Activated T-cell treated with anti-CD3 and anti-CD28 coated beads, Interleukin-2, amount 50 U/mL, for 48 hours (primary cell): ENCODE measurements at places on chromosomes 1 and 21.

DNA sequence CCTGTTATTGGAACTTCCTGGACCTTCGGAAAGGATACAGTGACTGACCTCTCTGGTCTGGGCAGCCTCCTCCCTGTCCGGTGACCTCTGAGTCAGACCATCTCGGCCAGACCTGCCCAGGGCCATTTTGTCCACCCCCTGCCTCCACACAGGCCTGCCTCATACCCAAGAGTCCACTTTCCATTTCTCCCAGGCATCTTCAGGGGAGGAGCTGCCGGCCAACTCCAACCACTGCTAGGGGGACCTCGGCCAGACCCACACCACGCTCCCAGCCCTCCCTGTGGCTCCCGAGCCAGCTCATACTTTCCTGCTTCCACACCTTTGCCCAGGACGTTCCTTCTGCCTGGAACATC lies 29.5 kb upstream of the RUNX3 start:
- no peak for DNase-seq

DNA sequence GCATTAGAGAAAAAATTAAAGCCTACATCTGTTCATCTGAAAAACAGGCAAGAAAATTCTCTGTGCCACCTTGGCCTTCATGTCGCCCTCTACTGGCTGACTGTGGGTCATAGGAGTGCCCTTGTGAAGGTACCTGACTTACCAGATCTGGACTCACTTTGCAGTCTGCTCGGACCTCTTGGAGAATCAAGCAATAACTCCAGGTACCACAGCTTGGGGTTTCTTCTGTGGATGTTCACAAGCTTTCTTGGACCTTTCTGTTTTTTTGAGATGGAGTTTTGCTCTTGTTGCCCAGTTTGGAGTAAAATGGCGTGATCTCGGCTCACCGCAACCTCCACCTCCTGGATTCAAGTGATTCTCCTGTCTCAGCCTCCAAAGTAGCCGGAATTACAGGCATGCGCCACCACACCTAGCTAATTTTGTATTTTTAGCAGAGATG lies 2.4 kb upstream of the PRAMEF18 start:
- DNase-seq = peak; percentile 40

- no peak for DNase-seq
Measured at GRCh38 chr21:16159213-16159970, 429.6 kb downstream of the USP25 start.

- DNase-seq = no peak
Measured at GRCh38 chr1:205826995-205827394, 14.0 kb upstream of the SLC41A1 start.

- DNase-seq = no peak
Measured at GRCh38 chr1:116852910-116853309, 56.8 kb upstream of the PTGFRN start.

- DNase-seq = no peak
Measured at GRCh38 chr1:163796394-163796821, 474.7 kb downstream of the NUF2 start.

- DNase-seq = no peak
Measured at GRCh38 chr21:29557931-29558725, 259.4 kb downstream of the BACH1 start.

- DNase-seq = no peak
Measured at GRCh38 chr1:38403667-38404066, 357.1 kb upstream of the POU3F1 start.

DNA sequence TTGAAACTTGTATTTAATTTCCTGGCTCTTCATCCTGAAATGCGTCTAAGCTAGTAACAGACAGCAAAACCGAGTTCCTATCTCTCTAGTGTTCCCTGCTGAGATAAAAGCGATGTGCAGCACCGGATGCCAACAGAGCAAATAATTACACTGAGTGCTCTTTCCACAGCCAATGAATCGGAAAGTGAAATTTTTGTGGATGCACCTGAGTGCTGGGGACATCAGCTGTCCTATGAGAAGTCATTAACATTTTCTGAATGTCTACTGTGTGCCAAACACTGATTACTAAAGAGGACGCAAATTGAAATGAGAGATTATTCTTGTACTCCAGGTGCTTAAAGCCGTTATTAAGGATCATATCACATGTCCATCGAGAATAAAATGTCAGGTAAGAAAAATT lies 278.0 kb downstream of the RGS7 start:
- no peak for DNase-seq

- DNase-seq = no peak
Measured at GRCh38 chr1:117670976-117671780, 65.3 kb downstream of the TENT5C start.

GRCh38 chr1:211697356-211697755 lies 21.9 kb upstream of the NEK2 start:
- no peak for DNase-seq

DNA sequence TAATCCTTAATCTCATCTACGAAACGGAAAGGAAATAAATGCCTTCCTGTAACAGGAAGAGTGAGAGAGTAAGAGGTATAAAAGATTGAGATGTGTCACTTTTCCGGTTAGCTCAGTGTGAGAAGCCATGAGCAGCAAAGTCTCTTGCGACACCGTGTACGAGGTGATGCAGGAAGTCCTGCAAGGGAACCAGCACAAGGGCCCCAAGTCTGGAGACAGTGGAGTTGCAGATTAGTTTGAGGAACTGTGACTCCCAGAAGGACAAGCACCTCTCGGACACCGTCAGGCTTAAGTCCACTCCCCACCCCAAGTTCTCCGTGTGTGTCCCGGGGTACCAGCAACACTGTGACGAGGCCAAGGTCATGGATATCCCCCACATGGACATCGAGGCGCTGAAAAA lies 592.3 kb upstream of the ADGRL2 start:
- DNase-seq = no peak

DNA sequence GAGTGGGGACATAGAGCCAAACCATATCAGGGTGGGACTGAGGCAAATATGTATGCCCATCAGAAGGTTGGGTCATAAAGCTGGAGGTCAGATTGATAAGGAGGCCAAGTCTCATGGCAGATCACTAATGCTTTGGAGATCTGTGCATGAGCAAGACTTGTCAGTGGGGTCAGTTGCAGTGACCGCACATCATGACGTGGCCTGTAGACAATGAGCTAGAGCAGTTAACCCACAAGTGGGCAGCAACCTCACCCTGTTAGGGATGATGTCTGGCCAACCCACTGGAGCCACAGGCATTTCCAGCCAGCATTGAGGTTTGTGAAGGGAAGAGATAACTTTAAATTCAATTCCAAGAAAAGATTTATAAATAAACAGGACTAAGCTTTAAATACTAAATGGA lies 66.7 kb downstream of the XCL1 start:
- DNase-seq = no peak

GRCh38 chr21:25456672-25457071 lies 150.6 kb downstream of the MRPL39 start:
- no peak for DNase-seq

DNA sequence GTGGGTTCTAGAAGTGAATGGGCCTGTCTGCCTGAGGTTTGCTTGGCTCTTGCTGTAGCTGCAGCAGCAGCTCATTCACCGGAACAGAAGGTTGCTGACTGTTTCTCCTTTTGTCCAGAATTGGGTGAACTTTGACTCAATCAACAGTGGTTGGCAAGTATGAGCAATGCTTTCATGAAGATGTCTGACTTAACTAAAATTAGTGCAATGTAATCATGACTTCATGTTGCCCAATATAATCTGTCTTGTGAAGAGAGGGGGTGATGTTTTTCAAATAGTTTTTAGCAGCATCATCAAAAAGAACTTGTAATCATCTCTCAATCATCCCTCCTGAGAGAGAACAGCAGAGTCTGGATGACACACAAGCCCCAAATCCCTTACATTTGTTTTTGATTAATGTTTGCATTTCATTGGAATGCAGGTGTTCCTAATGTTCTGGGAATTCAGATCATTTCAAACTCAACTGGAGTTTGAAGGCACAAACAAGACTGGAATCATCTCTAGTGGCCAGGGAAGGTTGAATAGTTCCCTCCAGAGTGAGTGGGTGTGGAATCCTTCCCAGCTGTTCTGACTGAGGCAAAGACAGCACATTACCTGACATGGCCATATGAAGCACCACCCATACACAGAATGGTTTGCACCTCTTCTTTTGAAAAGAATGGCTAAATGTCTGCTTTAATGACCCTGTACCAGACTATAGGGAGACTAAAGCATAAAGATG lies 82.9 kb downstream of the HLX start:
- no peak for DNase-seq

- DNase-seq = no peak
Measured at GRCh38 chr1:50967416-50968157, 2.5 kb upstream of the CDKN2C start.

DNA sequence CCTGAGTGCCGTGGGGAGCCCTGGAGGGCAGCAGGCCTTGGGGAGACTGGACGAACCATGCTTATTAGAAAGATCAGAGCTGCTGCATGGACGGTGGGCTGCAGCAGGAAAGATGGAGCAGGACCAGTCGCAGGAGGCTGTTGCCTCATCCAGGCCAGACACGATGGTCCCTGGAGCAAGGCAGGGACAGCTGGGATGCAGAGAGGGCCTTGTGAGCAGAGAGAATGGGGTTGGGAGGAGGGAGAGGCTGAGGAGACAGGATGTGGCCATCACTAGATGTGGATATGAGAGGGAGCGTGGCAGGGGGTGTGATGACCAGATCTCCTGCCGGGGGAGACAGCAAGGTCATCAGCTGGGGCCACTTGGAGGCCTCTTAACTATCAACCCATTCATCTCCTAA lies 727.6 kb downstream of the PTPRU start:
- no peak for DNase-seq

DNA sequence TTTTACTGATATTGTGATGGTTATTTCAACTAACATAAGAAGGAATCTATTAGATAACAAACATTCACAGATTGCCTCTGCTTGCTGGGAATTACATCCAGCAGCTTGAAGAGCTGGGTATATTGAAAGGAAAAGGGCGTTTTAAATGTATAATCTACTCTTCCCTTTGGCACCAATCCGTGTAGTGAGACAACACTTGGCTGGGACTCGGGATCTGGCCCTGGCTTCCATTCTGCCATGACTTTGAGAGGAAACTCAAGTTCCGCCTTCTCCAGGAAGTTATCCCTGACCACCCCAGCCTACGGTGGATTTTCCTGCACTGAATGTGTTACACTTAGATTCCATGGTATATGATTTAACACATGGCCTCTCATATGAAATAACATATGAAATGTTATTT lies 86.9 kb upstream of the UBE2U start:
- no peak for DNase-seq

- DNase-seq = no peak
Measured at GRCh38 chr1:236137285-236137852, 5.0 kb upstream of the GPR137B start.

DNA sequence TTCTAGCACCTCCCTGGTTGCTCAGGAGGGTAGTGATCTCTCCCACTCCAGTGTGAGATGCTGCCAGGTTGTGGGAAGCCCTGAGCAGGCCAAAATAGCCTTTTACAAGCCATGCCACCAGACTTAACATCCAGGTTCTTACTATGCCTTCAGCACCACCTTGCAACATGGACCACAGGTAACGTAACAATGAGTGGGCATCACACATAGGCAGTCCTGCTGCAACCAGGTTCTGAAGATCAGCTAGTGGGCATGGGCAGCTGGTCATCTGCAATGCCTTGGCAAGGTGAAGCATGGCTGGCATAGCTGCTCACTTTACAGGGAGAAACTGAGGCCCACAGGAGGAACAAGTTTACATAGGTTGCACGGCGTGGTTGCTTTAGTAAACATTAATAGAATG lies 40.7 kb downstream of the DHCR24 start:
- peak; percentile 11 for DNase-seq

GRCh38 chr1:109627692-109628399 lies 8.2 kb downstream of the AMPD2 start:
- DNase-seq = no peak

DNA sequence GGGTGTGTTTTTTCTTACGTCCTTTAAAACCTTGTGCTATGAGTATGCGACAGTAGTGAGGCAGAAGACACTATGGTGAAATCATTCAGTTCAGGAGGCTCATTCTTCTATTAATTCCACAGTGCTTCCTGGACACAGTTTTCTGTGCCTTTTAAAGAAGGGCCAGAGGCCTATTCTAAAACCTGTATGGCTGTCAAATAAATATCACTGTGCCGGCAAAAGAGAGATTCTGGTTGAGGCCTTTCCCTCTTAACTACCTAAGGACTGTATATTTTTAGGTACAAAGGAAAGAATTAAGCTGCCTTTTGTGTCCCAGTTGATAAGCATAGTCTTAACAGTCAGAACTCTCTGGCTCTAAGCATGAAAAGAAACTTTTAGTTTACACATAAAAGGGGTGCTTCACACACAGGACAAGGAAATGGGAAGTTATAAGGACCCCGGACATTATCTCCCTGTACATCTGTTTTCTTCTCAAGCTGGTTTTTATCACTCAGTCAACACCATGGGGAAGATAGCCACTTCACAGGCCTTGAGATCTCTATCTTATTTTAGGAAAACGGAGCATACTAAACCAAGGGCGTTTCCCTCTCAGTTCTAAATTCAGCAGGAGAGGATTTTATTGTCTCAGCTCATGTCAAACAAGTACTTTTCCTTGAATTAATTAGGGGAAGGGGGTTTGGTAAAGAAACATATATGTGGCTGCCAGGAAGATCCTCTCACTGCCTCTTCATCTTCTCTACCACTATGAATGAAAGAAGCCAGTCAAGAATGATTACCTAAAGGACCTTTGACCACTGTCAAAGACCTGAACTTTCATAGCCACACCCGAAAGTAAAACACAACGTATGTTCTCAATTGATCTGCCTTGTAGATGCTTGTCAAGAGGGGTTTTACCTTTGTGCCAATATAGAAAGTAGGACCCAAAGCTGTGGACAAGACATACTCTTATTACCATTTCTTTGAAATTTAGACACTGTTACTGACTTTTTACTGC lies 71.4 kb upstream of the HSPA13 start:
- DNase-seq = no peak

GRCh38 chr1:12407050-12407961 lies 177.5 kb downstream of the VPS13D start:
- no peak for DNase-seq

GRCh38 chr1:17195731-17196130 lies 9.2 kb upstream of the PADI1 start:
- peak; percentile 11 for DNase-seq

- DNase-seq = peak; percentile 68
Measured at GRCh38 chr1:36306210-36306901, at the start of gene SH3D21. TSS of gene SH3D21 (plus strand) at chr1:36306368. CDS start at chr1:36306421, 53 bp downstream.

DNA sequence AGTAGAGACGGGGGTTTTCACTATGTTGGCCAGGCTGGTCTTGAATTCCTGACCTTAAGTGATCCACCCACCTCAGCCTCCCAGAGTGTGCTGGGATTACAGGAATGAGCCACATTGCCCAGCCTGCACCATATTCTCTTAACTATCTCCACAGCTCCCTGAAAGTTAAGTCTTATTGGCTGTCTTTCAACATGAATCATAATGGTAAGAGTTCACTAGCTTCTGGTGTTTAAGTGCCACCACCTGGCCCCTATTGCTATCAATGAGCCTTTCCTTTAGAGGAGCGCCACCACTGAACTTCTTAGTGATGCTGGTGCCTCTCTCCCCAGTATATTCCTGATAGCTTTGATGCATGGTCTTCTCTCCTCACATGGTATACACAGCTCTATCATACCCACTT lies 15.7 kb downstream of the ZFYVE9 start:
- no peak for DNase-seq

DNA sequence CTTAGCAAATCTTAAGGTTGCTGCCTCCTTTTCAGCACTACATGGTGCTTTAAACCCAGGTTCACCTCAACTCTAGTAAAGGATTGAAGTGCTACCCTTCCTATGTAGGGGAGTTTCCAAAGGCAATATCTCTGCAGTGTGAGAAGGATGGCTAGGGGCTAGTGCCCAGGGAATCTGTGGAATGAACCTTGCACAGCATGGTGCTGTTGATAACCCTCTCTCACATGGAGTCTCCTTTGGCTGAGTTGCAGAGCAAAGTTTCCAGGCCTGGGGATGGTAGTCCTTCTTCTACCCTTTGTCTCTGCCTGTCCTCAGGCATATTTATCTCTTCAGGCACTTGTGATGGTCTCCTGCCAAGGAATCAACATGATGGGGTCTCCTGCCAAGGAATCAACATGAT lies 59.4 kb downstream of the AXDND1 start:
- DNase-seq = no peak
